Activated CD4-positive, alpha-beta memory T cell treated with anti-CD3 and anti-CD28 coated beads, Interleukin-2, amount 10 ng/mL, durations not matched to agents 7 days and 5 days (primary cell): ENCODE measurements at places on chromosomes 12 and 14. TPM values are rescaled to one million over a fixed set of nuclear protein-coding genes. Genes with fewer than 3 reads are reported as not detected.
A peak's percentile ranks its signal among the peaks of the same experiment; 100 is the strongest.

RNASE3 gene
- total RNA-seq: not detected

- no peaks in the 10 kb centered on the region for H3K27me3 ChIP-seq
- H3K4me1 ChIP-seq: peaks cover 7% of the 10 kb centered on the region
- no peak overlapping the region for H3K4me3 ChIP-seq
- no peak overlapping the region for H3K27ac ChIP-seq
Observed at GRCh38 chr12:57797933-57798332, 15.3 kb downstream of the TSFM start.

- H3K27ac ChIP-seq: no peak overlapping the region
- H3K36me3 ChIP-seq: no peaks in the 10 kb centered on the region
- H3K27me3 ChIP-seq: no peaks in the 10 kb centered on the region
- no peak overlapping the region for H3K4me3 ChIP-seq
- no peaks in the 10 kb centered on the region for H3K4me1 ChIP-seq
Observed at GRCh38 chr14:100816950-100817901, 8.7 kb upstream of the MEG3 start.

RTL1 gene
- not detected for total RNA-seq

TMEM52B gene
- not detected for total RNA-seq

- H3K4me1 ChIP-seq: peaks cover 49% of the 10 kb centered on the region
- H3K27me3 ChIP-seq: no peaks in the 10 kb centered on the region
- H3K27ac ChIP-seq: no peak overlapping the region
- H3K4me3 ChIP-seq: no peak overlapping the region
- H3K36me3 ChIP-seq: no peaks in the 10 kb centered on the region
Observed at GRCh38 chr14:97539884-97540283, 742.7 kb downstream of the VRK1 start.

SERPINA12 gene
- total RNA-seq: not detected

UTP20 gene
- total RNA-seq: 7.6 TPM

GLS2 gene
- total RNA-seq: 1.3 TPM

GRCh38 chr12:47741340-47741703 is 16.0 kb upstream of the ENDOU start:
- DNase-seq: peak; percentile 61
- H3K27me3 ChIP-seq: peaks cover 15% of the 10 kb centered on the region
- H3K4me1 ChIP-seq: peaks cover 20% of the 10 kb centered on the region
- no peak overlapping the region for H3K4me3 ChIP-seq
- no peaks in the 10 kb centered on the region for H3K36me3 ChIP-seq

- no peak for DNase-seq
- H3K27me3 ChIP-seq: peaks cover 11% of the 10 kb centered on the region
- H3K36me3 ChIP-seq: no peaks in the 10 kb centered on the region
- no peak overlapping the region for H3K4me3 ChIP-seq
- H3K27ac ChIP-seq: no peak overlapping the region
Observed at GRCh38 chr12:100375038-100375735, 18.3 kb downstream of the SLC17A8 start.

TAS2R7 gene
- not detected for total RNA-seq

BMP4 gene
- 0.83 TPM for total RNA-seq

DNA sequence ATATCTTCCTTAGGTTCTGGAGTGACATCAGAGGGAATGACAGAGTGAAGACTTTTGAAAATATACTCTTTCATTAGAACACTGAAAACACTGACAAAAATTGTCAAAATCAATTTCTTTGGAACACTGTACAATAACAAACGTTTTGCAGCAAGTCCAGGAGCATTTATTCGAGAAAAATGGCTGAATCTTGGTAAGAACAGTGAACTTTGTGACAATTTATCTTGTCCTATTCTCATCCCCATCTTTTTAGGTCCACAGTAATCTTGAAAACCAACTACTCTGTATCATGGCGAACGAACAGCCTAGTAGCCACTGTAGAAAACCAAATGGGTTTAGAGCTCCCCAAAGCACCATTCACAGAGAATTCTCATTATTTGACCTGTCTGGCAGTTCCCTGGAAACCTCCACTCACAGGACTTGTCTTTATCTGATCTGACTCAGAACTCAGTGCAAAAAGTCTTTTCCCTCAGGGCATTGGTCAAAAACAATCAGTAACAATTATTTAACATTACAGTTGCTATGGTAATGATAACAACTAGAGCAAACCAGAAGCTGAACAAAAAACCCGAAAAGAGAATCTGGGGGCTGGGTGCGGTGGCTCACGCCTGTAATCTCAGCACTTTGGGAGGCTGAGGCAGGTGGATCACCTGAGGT is 20.3 kb upstream of the PPP2R5E start:
- peaks cover 15% of the 10 kb centered on the region for H3K27me3 ChIP-seq
- H3K27ac ChIP-seq: no peak overlapping the region
- H3K36me3 ChIP-seq: no peaks in the 10 kb centered on the region

- H3K4me1 ChIP-seq: no peaks in the 10 kb centered on the region
- DNase-seq: no peak
- no peak overlapping the region for H3K4me3 ChIP-seq
- no peak overlapping the region for H3K27ac ChIP-seq
- H3K27me3 ChIP-seq: no peaks in the 10 kb centered on the region
Observed at GRCh38 chr12:18284386-18284785, 23.1 kb downstream of the PIK3C2G start.

GRCh38 chr12:100733817-100734593 is 60.6 kb upstream of the ANO4 start:
- H3K36me3 ChIP-seq: no peaks in the 10 kb centered on the region
- no peak overlapping the region for H3K4me3 ChIP-seq
- H3K27me3 ChIP-seq: peaks cover 14% of the 10 kb centered on the region
- no peaks in the 10 kb centered on the region for H3K4me1 ChIP-seq
- DNase-seq: no peak

DNA sequence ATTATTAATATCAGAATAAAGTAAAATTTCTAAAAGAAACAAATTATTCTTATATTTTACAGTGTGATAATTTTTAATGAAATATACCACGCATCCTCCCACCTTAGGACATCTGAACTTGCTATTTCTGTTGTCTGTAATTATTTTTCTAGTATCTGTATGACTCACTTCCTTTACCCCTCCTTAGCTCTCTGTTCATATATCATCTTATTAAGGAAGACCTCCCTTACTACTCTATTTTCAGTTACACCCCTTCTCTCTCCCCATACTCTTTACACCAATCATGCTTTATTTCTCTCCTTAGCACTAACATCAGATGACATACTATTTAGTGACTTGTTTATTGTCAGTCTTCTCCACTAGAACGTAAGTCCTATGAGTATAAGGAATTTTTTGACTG is 34.2 kb upstream of the C12orf50 start:
- peaks cover 13% of the 10 kb centered on the region for H3K4me1 ChIP-seq
- H3K36me3 ChIP-seq: peaks cover 13% of the 10 kb centered on the region
- H3K27me3 ChIP-seq: no peaks in the 10 kb centered on the region
- no peak for DNase-seq

GRCh38 chr12:12519354-12519998 is 43.2 kb downstream of the DUSP16 start:
- H3K27me3 ChIP-seq: no peaks in the 10 kb centered on the region
- H3K4me1 ChIP-seq: peaks cover 29% of the 10 kb centered on the region
- no peak overlapping the region for H3K27ac ChIP-seq
- no peak overlapping the region for H3K4me3 ChIP-seq
- peaks cover 67% of the 10 kb centered on the region for H3K36me3 ChIP-seq

RPL6 gene
- total RNA-seq: 911 TPM

- no peak overlapping the region for H3K4me3 ChIP-seq
- no peak overlapping the region for H3K27ac ChIP-seq
- no peak for DNase-seq
- peaks cover 19% of the 10 kb centered on the region for H3K4me1 ChIP-seq
- H3K36me3 ChIP-seq: peaks cover 3% of the 10 kb centered on the region
- H3K27me3 ChIP-seq: no peaks in the 10 kb centered on the region
Observed at GRCh38 chr14:92099802-92100201, 6.6 kb downstream of the ATXN3 start.

MIP gene
- total RNA-seq: not detected

DNA sequence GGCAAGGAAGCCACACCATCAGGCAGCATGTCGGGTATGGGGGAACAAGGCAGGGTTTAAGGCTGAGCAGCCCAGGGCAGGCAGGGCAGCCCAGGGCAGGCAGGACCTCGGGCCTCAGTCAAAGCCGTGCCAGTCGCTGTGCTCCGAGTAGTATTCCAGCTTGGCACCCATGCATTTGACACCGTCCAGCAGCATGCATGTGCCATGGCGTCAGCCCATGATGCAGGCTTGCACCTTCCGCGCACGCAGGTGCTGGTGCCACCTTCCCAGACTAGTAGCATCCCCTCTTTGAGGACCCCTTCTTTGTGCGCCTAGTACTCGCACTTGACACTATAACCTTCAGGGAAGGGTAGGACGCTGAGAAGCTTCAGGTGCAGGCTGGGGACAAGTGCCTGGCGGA is 11.6 kb upstream of the ADCY6 start:
- H3K4me1 ChIP-seq: peaks cover 16% of the 10 kb centered on the region
- no peak overlapping the region for H3K4me3 ChIP-seq
- peaks cover 3% of the 10 kb centered on the region for H3K27me3 ChIP-seq
- DNase-seq: no peak

DNA sequence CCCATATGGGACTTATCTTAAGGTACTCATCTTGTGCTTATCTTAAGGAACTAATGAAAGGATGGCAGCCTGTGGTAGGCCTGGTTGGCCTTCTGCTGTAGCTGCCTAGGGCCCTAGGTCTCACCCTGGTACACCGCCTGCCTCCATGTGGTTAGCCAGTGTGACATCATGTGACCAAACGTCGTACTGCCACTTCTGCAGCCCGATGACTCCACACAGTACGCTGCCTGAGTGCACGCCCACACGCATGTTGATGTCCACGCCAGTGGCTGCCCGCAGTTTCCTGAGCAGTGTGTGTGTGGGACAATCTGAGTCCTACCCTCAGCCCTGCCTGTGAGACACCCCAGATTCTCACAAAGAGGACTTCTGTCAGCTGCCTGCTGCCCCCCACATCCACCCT is 5.1 kb downstream of the ADCY4 start:
- DNase-seq: peak; percentile 89
- H3K27ac ChIP-seq: peak overlapping the region; percentile 62
- peaks cover 30% of the 10 kb centered on the region for H3K27me3 ChIP-seq
- H3K4me1 ChIP-seq: peaks cover 75% of the 10 kb centered on the region
- peak overlapping the region; percentile 43 for H3K4me3 ChIP-seq
- H3K36me3 ChIP-seq: no peaks in the 10 kb centered on the region

- H3K4me3 ChIP-seq: no peak overlapping the region
- peak overlapping the region; percentile 56 for H3K27ac ChIP-seq
- no peaks in the 10 kb centered on the region for H3K27me3 ChIP-seq
- no peak for DNase-seq
- peaks cover 9% of the 10 kb centered on the region for H3K36me3 ChIP-seq
Observed at GRCh38 chr14:74015963-74016362, 3.1 kb downstream of the ENTPD5 start.

DNA sequence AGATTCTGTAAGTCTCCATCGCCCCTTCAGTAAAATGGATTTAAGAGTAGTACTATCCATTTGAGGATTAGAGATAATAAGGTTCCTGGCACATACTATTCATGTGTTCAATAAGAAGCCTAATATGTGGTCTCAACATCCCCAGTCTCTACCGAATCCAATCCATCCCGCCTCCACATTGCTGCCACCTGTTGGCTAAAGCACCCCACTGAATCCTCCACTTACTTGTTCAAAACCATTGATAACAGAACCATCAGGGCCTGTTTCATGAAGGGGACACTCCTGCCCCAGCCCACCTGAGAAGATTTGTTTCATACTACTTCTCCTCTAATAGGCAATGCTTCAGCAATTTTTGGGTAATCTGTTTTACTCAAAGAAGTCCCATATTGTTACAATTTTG is 147.5 kb downstream of the SLC2A13 start:
- H3K4me3 ChIP-seq: no peak overlapping the region
- H3K4me1 ChIP-seq: no peaks in the 10 kb centered on the region
- H3K36me3 ChIP-seq: no peaks in the 10 kb centered on the region
- H3K27me3 ChIP-seq: no peaks in the 10 kb centered on the region
- no peak for DNase-seq

DNA sequence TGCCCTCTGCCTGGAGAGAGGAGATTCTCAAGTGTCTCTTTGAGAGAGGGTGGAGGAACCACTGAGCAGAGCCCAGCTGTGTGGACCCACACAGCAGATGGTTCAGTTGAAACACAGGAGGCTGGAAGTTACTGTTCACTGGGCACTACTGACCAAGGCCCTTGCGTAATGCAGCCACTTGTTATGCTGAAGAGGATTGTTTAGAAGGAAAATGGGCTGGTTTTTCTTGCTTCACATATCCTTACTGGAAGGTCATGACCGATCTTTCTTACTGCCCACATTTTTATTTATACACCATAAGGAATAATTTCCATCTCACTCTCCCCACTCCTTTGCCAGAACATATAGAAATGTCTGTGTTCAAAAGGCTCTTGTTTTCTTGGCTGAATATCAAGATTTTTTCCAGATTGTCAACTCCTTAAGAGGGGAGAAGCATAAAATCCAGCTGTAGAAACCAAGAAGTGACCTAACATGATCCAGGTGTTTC is 375.1 kb upstream of the DDHD1 start:
- no peak overlapping the region for H3K27ac ChIP-seq
- DNase-seq: no peak
- H3K4me1 ChIP-seq: no peaks in the 10 kb centered on the region
- H3K36me3 ChIP-seq: no peaks in the 10 kb centered on the region

DNA sequence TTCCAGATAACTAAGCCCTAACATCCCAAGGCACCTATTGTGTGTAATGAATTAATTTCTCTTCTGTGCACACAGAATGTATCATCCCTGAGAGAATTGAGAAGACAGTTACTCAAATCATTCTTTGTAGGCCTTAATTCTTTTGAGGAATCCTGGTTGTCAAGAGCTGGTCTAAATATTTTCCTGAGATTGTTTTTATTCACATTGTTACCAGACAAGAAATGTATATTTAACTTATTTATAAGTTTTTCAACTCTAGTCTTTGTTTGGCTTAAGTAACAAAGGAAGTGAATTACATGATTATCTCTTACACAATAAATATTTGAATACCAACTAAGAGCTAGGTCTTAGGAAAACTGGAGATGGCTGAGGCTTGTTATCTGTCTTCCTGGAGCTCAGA is 169.4 kb downstream of the DACT1 start:
- H3K27ac ChIP-seq: no peak overlapping the region
- no peak overlapping the region for H3K4me3 ChIP-seq
- no peaks in the 10 kb centered on the region for H3K36me3 ChIP-seq
- no peaks in the 10 kb centered on the region for H3K4me1 ChIP-seq

DNA sequence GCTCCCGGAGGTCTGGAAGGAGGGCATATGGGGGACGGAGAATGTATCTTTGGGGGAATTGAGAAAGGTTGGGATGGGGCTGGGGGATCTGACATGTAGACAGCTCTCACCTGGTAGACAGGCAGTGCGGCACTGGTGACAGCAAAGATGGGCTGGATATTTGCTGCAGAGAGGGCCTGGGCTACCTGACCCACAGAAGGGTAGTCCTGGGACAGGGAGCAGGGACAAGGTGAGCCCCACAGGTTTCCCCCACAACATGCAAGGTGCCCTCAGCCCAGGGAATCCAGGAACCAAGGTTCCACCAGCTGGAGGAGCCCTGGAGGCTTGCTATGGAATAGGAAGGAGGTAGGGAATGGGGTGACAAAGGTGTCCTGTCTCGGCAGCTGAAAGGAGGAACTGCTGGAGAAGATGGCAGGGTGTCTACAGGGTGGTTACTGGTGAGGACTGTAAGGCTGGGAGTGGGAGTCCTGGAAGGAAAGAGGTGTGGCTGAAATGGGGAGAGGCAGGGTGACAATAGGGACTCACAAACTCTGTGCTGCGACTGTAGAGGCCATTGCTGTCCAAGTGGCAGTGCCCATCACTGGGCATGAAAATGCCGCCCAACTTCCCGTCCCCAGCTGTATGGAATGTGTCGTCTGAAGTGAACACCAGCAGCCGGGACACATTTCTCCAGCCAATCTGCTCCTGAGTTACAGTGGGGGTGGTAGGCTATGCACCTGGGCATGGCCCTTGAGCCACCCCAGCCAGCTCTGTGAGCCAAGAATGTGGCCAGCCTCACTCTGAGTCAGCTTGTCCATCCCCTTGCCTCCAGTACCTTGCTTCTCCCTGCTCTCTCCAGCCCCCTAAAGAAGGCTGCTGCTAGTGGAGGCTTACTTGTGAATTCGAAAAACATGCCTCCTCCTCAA is 11.3 kb downstream of the ITGB7 start:
- H3K27me3 ChIP-seq: no peaks in the 10 kb centered on the region
- peaks cover 57% of the 10 kb centered on the region for H3K4me1 ChIP-seq
- peak overlapping the region; percentile 44 for H3K27ac ChIP-seq
- peaks cover 92% of the 10 kb centered on the region for H3K36me3 ChIP-seq
